Effector CD4-positive, alpha-beta T cell (primary cell): ENCODE measurements at places on chromosomes 2 and 18.

GRCh38 chr2:120647487-120647886 is 88.2 kb upstream of the GLI2 start:
- DNase-seq = no peak

DNA sequence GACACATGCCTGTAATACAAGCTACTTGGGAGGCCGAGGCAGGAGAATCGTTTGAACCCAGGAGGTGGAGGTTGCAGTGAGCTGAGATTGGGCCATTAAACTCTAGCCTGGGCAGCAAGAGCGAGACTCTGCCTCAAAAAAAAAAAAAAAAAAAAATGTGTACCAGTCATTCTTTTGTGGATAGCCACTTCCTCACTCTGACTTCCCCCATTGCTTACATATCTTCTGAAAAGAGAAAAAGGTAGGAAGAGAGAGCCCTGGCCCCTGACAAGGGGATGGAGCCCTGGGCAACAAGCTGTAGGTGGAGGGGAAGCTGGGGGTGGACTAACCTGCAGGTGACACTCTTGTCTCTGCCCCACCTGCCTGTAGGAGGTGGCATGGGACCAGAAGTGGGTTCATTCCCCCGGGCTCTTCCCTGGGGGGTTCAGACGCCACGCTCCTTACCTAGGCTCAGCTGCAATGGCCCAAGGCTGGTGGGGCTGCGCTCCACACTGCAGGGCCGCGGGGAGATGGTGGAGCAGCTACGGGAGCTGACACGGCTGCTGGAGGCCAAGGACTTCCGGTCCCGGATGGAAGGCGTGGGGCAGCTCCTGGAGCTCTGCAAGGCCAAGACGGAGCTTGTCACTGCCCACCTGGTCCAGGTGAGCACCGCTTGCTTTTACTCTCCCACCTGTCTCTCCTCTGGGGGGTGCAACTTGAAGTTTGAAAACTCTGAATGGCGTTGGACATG is 39.1 kb downstream of the PCARE start:
- DNase-seq = no peak

DNA sequence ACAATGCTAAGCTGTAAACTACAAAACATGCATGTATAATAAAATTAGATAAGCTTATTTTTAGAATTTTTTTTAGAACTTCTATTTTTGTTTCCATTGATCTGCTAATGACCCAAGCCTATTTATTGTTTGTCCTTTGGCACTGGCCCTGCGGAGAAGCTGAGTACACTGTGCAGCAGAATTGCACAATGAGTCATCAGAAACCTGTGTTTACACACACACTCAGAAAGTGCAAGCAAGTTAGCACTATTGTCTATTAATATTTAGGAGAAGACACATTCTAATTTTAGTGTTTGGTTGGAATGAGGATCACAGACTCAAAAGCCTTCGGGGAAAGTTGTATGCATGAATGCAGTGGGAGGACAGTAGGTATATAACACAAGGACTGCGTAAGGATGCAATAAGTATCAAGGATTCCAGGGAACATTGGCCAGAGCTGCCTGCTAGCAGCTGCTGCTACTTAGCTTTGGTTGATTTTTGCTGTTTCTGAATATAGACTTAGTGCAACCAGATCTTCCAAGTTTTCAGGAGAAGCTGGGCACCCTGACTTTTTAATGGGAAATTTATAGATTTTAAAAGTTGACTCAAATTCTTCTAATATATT is 128.2 kb downstream of the KCNH7 start:
- no peak for DNase-seq

DNA sequence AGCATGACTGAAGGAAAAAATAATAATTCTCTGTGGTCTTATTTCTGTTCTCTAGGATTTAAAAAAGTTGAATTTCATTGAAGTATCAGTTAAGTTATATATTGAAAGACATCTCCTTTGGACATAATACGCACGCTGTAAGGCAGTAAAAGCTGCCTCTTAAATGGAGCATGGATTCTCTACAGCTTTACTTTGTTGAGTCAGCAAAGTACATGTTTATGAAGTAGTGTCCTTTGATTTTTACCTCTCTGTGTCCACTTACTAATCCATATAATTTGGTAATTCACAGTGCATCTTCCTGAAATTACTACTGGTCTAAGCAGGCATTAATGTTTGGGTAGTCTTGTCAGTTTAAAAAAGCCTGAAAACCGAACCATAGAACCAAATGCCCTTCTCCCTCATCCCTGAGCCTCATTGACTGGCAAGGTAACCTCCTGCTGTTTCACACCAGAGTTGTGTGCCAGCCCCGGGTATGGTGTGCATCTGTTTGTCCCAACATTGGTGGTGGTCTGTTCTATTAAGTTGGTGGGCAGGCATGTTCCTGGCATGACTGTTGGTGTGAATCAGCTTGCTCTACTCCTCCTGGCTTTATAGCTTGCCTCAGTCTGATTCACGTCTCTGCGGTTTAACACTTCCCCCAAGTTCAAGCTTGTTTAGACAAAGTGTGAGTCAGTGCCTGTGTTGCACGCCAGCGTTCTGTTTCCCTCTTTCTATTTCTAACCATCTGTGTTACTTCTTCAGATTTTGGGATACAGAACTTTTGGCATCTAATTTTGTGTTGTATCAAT is 71.0 kb upstream of the ITM2C start:
- DNase-seq = peak; percentile 59

DNA sequence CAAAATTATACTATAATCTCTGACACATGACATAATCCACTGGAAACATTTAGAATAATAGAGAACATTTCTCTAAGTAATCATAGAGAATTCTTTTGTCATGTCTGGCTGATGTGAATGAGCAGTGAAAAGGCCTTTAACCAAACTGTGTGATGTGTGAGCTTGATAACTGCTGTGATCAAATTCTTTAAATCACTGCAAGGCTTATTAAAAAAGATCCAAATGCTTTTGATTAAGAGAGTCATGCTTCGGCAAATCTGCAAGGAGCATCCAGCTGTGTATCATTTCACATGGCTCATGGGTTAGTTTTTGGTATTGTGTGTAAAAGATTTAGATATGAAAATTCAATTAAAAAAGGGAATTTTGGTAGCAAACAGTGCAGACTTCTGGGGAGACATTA is 58.6 kb upstream of the TFPI start:
- DNase-seq = no peak

GRCh38 chr18:79545255-79545654 is 134.3 kb upstream of the CTDP1 start:
- DNase-seq = no peak

GRCh38 chr18:74315464-74316256 is at the start of gene C18orf63:
C18orf63 (plus strand) TSS chr18:74315839; CDS start chr18:74317866, 2,027 bp downstream.
- DNase-seq = no peak

GRCh38 chr2:43605851-43606250 is 10.0 kb upstream of the THADA start:
- DNase-seq = no peak

- no peak for DNase-seq
Observed at GRCh38 chr2:177545981-177546585, 153.5 kb downstream of the AGPS start.

- DNase-seq = no peak
Observed at GRCh38 chr18:12606592-12607315, 51.2 kb downstream of the SPIRE1 start.

GRCh38 chr2:71462056-71462605 is 8.8 kb downstream of the DYSF start:
- DNase-seq = no peak

DNA sequence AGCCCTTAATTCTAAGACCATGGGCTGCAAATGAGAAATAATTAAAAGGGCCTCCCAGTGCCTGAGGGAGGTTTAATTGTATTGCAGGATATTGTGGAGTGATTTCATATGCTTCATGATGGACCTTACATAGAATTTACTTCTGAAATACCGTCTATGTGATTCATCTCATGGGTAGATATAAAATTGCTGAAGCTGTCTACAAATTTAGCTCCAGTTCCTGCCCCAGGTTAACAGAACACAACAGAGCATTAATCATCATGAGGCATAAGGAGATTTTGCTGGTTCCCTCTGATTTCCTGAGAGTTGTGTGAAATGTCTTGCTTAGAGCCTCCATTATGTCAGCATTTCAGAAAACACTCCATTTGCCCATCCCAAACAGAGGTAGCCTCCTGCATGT is 770 bp downstream of the UPP2 start:
- DNase-seq = no peak

DNA sequence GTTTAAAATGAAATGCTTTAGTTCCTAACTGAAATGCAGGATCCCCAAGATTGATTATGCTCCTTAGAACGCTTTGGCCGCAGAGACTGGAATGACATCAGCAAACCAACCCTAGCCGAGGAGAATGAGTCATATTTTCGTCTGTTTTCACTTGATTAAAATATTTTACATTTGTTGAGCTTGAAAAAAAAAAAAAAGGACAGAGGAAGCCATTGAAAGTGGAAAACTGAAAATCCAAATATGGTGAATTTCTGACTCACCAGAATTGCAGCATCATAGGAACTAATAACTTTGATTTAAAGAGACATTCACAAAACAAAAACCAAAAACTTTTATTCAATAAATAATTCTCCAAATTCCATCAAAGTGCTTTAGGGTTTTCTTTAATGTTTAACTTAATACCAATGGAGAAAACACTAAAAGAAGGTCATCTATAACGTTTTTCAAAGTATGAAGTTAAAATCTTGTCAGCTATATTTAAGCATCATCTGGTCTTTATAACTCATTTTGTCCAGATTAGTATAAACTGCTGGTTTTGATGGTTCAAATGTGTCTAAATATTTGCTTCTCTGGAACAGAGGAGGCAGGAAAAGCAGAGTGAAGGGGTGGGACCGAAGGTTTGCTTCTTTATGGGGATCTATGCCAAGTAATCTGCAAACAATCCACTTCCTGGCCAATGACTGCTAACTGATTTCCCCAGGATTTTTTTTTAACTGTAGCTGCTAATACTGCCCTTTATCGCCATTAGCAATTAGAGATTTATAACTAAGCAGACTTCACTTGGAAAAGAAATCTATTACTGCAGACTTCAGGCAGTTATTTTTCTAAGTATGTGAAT is 30.9 kb upstream of the COL5A2 start:
- DNase-seq = no peak

GRCh38 chr2:29120846-29121245 is 5.6 kb downstream of the CLIP4 start:
- no peak for DNase-seq

DNA sequence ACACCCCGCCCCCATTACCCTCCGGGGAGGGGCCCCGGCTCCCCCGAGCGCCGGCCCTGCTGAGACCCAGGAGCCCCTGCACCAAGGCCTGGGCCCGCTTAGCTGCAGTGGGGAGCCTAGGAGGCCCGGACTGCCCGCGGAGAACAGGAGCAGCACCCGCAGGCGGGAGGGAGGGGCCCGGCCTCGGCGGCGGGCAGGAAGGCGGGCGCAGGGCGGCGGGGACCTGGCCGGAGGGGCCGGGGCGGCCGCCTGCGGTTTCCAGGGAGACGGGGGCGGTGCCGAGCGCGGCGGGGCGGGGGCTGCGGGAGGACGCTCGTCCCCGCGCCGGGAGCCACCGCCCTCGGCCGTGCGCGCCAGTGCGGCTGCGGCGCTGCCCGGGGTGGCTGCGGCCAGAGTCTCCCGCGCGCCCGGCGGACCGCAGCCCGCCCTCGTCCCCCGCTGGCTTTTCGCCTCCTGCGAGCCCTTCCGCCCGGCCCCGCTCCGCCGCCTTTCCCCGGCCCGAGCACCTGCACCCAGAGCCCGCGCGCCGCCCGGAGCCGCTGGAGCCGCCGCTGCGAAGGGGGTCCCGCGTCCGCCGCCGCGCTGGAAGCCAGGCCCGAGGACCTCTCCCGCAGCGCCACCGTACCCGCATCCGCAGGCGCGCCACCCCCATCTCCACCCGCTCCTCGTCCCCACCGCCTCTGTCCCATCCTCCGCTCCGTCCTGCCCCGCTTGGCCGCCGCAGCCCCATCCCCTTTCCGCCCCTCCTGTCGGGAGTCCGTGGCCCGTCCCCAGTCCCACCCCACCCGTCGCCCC is 17.2 kb downstream of the GPC1 start:
- no peak for DNase-seq

GRCh38 chr18:63979409-63979920 is 9.6 kb downstream of the SERPINB8 start:
- peak; percentile 14 for DNase-seq

DNA sequence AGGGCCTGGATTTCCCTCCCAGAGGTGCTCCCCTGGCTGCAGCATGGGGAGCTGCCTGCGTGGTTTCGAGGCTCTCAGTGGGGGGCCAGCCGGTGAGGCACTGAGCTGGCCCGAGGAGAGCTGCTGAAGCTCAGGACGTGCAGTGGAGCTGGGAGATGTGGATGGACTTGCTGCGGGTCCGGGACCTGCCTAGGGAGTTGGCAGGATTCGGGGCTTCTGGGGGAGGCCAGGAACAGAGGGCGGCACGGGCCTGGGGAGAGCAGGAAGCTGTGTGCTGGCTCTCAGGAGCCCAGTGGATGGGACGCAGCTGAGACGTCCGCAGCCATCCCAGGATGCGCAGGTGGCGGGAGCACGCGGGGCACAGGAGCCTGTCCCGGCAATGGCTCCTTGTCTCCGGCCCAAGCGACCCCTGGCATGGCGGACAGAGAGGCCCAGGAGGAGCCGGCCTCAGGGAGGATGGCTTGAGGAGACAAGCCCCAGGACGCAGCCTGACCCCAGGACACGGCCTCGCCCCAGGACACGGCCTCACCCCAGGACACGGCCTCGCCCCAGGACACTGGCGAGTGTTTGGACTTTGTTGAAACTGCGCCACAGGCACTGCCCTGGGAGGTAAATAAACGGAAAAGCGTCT is 116.1 kb downstream of the NFATC1 start:
- DNase-seq = peak; percentile 1

GRCh38 chr2:208256192-208256782 is 1.4 kb upstream of the IDH1 start:
- DNase-seq = no peak

DNA sequence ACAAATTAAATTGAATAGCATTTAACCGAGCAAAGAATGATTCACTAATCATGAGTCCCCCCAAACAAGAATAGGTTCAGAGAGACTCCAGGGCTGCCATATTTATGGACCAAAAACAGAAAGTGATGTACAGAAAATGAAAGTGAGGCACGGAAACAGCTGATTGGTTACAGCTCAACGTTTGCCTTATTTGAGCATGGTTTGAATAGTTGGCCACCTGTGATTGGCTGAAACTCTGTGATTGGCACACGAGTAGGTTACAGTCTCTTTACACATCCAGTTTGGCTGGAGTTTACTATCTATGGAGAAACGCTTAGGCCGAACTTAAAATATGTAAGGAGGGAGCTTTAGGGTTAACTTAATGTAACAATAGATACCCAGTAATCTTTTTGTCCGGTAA is 27.0 kb upstream of the DPYSL5 start:
- no peak for DNase-seq

DNA sequence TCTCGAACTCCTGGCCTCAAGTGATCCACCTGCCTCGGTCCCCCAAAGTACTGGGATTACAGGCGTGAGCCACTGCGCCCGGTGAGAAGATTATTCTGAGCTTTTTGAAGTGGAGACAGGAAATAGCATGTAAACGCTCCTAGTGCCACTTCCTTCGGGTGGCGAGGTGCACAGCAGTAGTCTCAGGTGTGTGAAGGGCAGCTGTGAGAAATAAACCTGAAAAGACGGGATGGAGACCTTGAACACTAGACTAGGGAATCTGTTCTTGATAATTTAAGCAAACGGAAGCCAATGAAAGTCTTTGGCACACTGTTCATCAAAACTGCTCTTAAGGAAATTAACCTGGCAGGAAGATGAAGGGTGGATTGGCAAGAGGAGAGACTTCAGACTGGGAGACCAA is 439 bp upstream of the PLEKHH2 start:
- DNase-seq = peak; percentile 9

GRCh38 chr2:241066171-241066892 is 35.8 kb downstream of the MTERF4 start:
- no peak for DNase-seq
